ENCODE measurements at places on chromosomes 12 and 14.

DNA sequence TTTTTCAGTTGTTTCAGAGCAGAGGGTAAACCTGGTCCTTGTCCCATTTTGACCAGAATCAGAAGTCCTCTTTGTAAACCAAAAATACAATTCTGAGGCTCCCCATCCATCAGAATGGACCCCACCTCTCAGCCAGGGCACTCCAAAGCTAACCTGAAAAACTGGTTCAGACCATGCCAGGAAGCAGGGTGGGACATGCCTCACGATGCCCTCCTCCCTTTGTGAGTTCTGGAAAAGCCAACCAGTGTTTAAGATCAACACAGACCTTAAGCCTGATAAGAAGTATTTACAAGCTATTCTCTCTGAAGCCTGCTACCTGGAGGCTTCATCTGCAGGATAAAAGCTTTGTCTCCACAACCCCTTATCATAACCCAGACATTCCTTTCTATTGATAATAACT is 35.4 kb downstream of the TNFAIP2 start:
- DNase-seq, result no peak

- DNase-seq, result no peak
These were observed 8.5 kb downstream of the XRCC3 start for GRCh38 chr14:103706551-103707328.

DNA sequence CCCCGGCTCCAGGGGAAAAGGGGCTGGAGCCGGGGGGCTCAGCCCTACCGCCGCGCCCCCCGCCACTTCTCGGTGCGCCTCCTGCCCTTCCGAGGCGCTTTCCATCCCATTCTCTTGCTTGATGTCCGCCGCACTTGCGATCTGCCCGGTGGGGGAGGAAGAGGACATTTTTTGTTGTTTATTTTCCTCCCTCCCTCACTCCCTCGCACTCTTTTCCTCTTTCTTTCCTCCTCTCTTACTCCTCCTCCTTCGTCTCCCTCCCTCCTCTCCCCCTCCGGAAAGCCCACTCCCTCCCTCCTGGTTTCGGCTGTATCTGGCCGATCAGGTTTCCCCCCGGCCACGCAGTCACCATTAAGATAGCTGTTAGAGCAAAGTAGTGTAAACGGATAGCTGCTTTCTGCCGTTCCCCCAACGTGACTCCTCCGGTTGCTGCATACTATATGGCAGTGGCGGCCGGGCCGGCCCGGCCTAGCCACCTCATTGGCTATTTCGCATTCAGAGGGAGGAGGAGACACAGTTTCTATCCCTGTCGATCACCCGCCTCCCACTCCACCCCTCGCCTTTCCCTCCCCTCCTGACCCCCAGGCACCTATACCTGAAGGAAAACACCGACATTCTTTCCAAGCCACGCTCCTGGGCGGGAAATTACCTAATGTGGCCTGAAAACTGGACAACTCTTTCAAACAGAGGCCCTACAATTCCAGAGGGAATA is at the start of gene SIX4:
Gene SIX4, minus strand, starts transcription at position 445 of the 712 bp plus-strand sequence. Its CDS starts 277 bp downstream, at position 168.
- peak; percentile 54 for DNase-seq

- no peak for DNase-seq
These were observed 23.7 kb upstream of the SERPINA6 start for GRCh38 chr14:94346841-94347240.

DNA sequence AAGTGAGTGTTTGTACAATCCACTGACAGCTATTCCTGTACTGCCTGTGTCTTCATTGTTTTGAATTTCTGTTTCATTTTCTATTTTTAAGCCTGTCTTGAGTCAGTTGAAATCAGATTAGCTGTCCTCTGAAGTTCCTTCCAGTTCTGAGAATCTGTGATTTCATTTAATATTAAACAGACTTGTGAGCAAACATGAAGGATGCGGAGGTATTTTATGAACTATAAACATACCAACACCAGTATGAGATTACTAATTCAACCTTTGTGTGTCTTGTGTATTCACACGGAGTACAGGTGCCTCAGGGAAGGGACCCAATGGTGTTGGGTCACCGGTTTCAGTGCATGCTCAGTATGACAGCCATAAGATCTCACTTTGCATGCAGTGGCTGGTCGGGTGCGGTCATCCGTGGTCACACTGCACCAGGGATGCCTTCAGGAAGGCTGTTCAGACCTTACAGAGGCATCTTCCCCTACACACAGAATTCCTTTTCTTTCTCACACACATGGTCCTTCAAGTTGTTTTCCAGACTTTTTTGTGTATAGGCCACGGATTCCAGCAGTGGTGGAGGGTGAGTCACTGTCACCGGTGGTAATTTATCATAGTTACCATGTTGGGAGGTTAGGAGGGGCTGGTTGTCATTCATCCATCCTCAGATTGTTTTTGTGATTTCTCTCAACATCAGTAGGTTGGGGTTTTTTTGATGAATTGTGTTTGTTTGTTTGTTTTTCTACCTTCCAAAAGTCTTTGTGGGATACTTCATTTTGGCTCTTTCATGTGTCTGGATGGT is 103.0 kb upstream of the SFSWAP start:
- DNase-seq, result no peak

- DNase-seq, result no peak
These were observed 12.5 kb upstream of the RCOR1 start for GRCh38 chr14:102579696-102580549.

- DNase-seq, result no peak
These were observed 228.2 kb upstream of the SFSWAP start for GRCh38 chr12:131482686-131483085.

DNA sequence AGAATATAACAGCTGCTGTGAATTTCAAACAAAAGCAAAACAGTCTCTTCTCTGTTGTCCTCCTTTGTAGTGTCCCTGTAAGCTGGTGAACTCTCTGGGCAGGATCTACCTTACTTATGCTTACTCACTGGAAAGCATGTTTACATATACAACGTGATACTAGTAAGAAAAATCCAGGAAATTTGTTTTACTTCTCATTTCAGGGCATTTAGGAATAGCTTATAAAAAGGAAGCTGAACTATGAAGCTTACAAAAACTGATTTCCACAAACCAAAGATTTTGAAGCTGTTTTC is 311.0 kb downstream of the NOVA1 start:
- DNase-seq, result no peak

GRCh38 chr14:79167957-79168356 is 997.8 kb downstream of the NRXN3 start:
- DNase-seq, result no peak

DNA sequence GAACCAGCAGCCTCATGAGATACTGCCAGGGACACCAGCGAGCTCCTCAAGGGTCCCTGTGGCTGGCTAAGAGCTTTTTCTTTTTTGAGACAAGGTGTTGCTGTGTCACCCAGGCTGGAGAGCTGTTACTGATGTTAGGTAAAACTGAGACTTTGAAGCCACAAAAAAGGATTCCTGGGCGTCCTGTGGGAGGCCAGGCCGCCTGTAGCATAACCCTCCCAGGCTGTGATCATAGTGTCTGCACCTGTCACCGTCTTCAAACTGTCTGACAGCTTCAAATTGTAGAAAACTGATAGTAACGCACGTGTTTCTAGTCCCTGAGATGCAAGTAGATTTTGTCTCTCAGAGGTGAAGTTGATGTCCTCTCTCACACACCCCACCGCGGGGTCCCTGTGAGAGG is 4.1 kb downstream of the ZFYVE21 start:
- DNase-seq, result no peak

DNA sequence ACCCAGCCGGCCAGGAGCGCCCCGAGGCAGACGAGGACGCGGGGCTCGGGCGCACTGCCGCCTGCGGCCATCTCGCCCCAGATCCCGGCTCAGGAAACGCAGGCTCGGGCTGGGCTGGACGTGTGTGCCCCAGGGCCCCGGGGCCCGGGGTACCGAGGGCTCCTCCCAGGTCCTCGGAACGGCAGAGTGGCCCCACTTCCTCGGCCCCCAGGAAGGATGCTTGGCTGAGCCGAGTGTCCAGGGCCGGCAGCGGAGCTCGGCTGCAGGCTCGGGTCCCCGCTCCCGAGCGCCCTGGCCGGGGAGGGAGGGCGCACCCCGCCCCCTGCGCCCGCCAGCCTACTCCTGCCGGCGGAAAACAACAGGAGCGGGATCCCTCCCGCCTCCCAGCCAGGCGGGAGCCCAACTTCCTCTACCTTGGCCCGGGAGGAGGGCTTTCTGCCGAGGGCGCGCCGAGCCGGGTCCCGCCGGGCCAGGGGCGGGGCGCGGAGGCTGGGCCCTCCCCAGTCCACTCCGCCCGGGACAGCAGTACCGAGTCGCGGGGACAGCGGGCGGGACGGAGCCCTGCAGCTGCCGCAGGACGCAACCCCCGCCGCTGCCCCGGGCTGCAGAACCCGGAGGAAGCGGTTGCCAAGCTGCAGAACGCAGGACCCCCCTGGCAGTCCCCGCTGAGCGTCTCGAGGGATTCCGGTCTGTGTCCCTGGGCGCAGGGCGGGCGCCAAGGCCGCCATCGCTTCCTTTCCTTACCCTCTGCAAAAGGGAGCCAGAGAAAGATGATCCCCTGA is at the start of gene VSIG10:
Gene VSIG10, minus strand, starts transcription at position 411 of the 782 bp plus-strand sequence. Its CDS starts 340 bp downstream, at position 71.
- DNase-seq, result no peak

GRCh38 chr12:47156167-47156736 is 76.5 kb upstream of the AMIGO2 start:
- DNase-seq, result no peak

GRCh38 chr14:91356181-91356763 is 61.3 kb downstream of the CCDC88C start:
- DNase-seq, result no peak

- no peak for DNase-seq
These were observed 28.0 kb upstream of the LUM start for GRCh38 chr12:91139286-91139685.

DNA sequence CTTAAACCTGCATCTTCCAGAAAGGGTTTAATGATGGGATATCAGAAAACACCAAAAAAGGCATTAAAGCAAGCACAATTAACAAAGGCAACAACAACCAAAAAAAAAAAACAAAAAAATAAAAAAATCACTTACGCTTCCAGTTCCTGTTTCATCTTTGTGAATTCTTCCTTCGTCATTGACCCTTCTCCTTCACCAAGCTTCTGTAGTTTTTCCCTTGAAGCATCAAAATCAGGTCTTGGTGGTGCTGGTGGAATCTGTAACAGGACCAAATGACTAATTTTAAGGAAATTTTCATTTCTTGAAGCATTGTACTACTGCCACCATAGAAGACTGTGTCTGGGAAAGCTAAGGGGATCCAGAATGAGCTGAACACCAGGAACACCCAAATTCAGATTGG is 24.5 kb downstream of the SNX6 start:
- no peak for DNase-seq

- DNase-seq, result no peak
These were observed 73.7 kb upstream of the USP44 start for GRCh38 chr12:95625012-95625411.

GRCh38 chr12:62686938-62687337 is 220.3 kb downstream of the MON2 start:
- no peak for DNase-seq

DNA sequence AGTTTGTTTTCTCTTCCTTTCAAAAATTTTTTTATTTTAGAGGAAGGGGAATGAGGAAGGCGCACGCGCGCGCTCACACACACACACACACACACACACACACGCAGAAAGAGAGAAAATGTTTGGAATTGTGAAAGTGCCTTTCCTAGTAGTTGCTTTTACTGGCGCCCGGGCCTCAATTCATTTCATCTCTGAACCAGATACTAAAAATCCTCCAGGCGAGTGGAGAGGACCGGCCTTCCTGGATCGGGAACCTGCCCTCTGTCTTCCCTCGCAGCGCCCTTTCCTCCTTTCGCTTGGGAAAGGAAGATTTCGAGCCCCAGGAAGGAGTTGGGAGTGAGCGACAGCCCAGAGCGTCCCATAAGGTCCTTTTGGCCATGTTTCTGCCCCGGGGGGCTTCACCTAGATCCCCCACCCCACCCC is 7.8 kb upstream of the TBX3 start:
- DNase-seq, result no peak

- DNase-seq, result peak; percentile 76
These were observed 15.8 kb upstream of the KRT7 start for GRCh38 chr12:52217223-52217622.

- DNase-seq, result no peak
These were observed 57.2 kb upstream of the MAX start for GRCh38 chr14:65159281-65160062.

DNA sequence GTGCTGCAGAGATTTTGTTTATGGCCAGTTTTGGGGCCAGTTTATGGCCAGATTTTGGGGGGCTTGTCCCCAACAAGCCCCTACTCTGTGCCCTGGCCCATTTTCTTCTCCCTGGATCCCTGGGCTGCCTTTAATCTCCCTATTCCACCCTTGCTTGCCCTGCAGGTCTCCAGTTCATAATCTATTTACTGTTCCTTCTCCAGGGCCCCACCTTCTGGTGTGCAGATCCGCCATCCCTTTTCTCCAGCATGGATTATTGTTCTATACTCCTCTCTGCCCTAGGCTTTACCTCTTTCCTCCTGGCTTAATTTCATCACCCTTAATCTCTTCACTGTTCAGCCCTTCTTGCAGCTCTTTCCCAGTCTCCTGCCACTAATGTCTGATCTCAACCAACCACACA is 26.0 kb upstream of the NUDT4 start:
- DNase-seq, result no peak

GRCh38 chr12:89258240-89258969 is 93.9 kb downstream of the DUSP6 start:
- DNase-seq, result no peak

DNA sequence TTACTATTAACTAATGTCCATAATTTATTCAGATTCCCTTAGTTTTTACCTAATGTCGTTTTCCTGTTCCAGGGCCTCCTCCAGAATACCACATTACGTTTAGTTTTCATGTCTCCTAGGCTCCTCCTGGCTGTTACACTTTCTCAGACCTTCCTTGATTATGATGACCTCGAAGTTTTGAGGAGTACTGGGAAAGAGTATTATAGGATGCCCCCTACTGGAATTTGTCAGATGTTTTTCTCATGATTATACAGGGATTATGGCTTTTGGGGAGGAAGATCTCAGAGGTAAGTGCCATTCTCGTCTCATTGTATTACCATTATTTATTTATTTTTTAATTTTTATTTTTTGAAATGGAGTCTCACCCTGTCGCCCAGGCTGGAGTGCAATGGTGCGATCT is 17.7 kb upstream of the C1S start:
- no peak for DNase-seq

DNA sequence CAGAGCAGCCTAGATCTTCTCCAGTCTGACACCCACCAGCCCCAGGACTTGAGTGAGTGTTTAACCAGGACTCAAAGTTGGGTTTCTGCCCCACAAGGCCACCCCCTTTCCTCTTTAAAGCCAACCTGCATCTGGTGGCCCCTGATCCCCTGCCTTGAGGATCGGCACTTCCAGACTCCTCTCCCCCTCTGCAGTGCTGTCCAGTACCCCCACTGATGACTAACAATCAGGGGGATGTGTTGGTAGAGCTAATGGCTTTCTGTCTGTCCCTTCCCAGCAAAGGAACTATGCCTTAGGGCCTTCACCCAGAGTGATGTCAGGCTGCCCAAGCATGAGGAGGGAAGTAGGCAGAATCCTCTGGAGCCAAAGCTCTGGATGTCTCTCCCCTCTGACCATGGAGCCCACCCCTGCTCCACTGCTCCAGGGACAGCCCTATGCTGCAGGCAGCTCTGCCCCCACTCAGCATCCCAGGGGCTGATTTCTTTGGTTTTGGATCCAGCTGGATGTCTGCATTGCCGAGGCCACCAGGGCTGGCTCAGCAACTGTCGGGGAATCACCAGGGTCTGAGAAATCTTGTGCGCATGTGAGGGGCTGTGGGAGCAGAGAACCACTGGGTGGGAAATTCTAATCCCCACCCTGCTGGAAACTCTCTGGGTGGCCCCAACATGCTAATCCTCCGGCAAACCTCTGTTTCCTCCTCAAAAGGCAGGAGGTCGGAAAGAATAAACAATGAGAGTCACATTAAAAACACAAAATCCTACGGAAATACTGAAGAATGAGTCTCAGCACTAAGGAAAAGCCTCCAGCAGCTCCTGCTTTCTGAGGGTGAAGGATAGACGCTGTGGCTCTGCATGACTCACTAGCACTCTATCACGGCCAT is 42.9 kb downstream of the DAD1 start:
- no peak for DNase-seq

Measured in Peyer's patch (tissue), 4 donors.